Spinal cord (tissue), 10 donors: ENCODE measurements at places on chromosomes 16 and 17.

GRCh38 chr17:8153957-8154607, 1.9 kb upstream of the PER1 start:
- H3K27me3 ChIP-seq, result no peaks in the 10 kb centered on the region
- H3K4me3 ChIP-seq, result peak overlapping the region; percentile 81
- H3K4me1 ChIP-seq, result peaks cover 73% of the 10 kb centered on the region
- peaks cover 28% of the 10 kb centered on the region for H3K36me3 ChIP-seq

DNA sequence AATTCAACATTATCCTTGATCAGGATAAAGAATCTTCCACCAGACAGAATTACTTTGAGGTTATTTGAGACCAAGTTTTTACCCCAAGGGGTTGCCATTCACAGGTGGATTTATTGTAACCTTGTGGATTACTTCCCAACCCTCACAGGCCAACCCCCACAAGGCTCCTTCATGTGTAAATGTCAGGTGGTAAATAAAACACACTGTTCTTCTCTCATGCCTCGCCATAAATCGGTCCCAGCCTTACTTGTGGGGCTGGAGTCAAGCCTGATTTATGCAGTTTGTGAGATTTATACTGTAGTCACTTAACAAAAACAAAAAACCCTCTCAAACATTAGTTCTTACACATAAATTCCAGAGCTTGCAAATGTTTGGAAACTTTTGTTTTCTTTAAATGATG, 98.6 kb upstream of the IRX3 start:
- H3K36me3 ChIP-seq, result no peaks in the 10 kb centered on the region
- H3K4me1 ChIP-seq, result no peaks in the 10 kb centered on the region
- H3K27me3 ChIP-seq, result peaks cover 6% of the 10 kb centered on the region

DNA sequence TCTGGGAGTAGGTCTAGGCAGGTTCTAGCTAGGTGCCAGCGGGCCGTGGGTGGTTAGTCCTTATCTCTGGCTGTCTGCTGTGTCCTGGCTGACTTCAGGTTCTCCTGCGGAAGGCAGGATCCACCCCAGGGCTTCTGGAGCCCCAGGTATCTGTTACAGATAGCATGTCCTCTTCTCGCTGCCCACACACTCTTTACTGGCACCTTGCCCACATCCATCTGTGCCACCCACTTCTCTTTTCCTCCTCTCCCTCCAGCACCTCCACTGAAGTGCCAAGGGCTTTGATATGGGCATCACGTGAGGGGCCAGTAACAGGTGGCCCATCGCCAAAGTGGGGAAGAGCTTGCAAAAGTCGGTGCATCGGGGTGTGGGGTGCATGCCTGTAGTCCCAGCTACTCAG, 4.6 kb upstream of the MPP2 start:
- no peak overlapping the region for H3K27ac ChIP-seq
- no peaks in the 10 kb centered on the region for H3K36me3 ChIP-seq
- H3K4me3 ChIP-seq, result no peak overlapping the region
- DNase-seq, result no peak
- H3K4me1 ChIP-seq, result peaks cover 19% of the 10 kb centered on the region

DNA sequence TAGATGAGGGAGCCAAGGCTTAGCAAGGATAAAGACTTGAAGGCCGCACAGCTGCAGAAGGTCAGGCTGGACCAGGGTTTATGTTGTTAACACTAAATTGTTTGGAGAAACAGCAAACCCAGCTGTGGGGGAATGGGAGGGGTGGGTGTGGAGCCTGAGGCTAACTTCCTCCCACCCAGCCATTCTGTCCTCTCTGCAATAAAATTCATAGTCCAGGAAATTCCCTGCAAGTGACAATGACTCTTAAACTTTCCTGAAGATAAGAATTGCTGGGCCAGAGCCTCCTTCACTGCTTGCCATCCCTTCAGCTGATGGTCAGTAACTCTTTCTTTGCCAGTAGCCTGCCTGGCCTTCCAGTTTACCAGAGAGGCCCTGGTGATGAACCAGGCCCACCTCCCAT, 19.4 kb upstream of the ATP5MC1 start:
- H3K4me1 ChIP-seq, result no peaks in the 10 kb centered on the region
- H3K4me3 ChIP-seq, result no peak overlapping the region
- H3K27ac ChIP-seq, result no peak overlapping the region
- H3K27me3 ChIP-seq, result no peaks in the 10 kb centered on the region
- no peak for DNase-seq
- no peaks in the 10 kb centered on the region for H3K36me3 ChIP-seq

DNA sequence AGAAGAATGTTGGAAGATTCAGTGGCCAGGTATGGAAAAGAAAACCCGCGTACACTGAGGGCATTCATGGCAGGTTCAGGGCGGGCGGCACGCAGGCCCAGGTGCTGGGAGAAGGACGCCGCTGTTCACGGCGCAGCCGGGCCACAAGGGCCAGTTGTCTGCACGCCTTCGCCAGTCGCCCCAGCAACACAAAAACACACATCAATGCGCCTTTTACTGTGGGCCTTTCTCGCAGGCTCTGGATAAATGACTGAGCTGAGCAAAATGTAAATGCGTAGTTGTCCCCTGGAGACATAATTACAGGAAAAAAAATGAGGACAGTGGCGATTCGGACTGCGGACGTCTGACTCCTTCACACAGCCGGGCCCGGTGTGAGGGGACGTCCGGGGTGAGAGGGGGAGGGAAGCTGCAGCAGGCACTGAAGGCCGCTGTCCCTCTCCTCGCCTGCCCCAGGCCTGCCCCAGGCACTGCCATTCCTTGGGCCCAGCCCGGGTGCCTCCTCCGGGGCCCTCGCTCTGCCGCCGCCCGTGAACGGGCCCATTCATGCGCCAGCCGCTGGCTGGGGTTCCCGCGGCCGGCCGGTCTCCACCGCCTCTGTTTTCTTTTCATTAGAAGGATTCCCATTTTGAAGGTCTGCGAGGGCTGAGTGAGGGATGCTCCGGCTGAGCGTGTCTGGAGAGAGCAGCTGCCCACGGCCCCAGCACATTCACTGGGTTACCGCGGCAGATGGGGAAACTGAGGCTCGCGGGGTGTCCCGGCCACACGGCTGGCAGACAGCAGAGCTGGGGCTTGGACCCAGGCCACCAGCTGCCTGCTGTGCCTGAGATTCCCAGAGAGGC, 6.5 kb upstream of the ZNF469 start:
- H3K36me3 ChIP-seq, result peaks cover 4% of the 10 kb centered on the region
- peaks cover 54% of the 10 kb centered on the region for H3K4me1 ChIP-seq
- no peak for DNase-seq
- H3K27ac ChIP-seq, result peak overlapping the region; percentile 88
- H3K4me3 ChIP-seq, result no peak overlapping the region
